Erythroblast (primary cell): ENCODE measurements at places on chromosomes 4 and X.

GRCh38 chr4:168612450-168613135 lies 115.7 kb downstream of the PALLD start:
- DNase-seq = no peak

DNA sequence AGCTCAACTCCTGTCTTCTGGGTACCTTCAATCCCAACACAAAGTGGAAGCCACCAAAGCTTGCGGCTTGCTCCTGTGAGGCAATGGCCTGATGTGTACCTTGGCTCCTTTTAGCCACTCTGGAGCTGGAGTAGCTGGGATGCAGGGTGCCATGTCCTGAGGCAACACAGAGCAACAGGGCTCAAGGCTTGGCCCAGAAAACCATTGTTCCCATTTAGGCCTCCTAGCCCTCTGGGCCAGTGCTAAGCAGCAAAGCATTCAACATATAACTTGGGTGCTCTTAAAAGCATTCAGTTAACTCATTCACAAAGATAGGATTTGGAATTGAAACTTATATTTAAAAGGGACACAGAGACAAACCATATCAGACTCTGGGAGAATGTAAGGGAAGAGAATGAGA lies 194.5 kb upstream of the ARHGEF9 start:
- no peak for DNase-seq

- DNase-seq = no peak
Measured at GRCh38 chr4:109435635-109436034, 2.0 kb downstream of the SEC24B start.

GRCh38 chr4:173170182-173170778 lies 1.7 kb downstream of the GALNT7 start:
- DNase-seq = no peak

DNA sequence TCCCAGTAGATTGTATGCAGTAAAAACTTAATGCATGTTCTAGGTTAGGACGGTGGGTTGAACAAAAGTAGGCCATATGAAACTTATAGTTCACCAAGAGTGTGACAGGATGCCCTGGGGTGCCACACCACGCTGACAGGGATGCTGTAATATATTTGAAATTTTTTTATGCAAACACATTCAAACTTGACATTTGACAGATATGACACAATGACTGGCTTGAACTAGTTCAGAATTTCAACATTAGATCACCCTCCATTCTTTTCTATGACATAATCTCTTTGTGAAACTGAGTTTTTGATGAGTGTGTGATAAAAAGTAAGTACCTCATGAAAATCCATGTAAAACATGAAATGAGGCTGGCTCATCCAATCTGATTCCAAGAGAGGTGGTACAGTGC lies 198.4 kb downstream of the PALLD start:
- no peak for DNase-seq

GRCh38 chr4:3773552-3774001 lies 7.4 kb downstream of the ADRA2C start:
- no peak for DNase-seq

DNA sequence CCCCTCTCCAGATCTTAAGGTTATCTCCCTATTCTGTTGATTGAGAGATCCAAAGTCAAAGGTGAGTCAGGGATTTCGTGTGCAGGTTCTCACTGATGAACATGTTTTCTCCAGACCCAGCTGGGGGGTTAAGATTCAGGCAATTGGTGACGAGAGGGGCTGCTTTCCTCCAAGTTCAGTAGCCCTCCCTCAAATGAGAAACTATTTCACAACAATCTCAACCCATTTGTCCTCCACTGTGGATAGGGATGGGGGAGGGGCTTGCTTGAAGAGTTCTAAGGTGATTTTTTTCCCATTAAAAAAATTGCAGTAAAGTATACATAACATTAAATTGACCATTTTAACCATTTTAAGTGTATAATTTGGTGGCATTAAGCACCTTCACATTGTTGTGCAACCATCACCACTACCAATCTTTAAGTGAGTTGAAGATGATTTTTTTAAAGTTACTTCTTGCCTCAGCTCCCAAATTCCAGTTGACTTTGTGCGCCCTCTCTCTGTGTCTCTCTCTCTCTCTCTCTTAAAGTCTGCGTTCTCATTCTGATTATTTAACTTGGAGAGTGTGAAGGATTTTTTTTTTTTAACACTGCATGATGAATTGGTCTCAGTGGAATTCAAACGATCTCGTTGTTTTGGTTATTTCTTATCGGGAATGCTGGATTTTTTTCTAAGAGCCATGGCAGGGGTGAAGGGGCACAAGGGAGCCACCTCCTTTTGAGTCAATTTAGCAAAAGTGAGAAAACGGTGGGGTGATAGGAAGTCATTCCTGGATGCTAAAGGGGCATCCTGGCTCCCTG lies 175.9 kb downstream of the SHROOM3 start:
- no peak for DNase-seq

DNA sequence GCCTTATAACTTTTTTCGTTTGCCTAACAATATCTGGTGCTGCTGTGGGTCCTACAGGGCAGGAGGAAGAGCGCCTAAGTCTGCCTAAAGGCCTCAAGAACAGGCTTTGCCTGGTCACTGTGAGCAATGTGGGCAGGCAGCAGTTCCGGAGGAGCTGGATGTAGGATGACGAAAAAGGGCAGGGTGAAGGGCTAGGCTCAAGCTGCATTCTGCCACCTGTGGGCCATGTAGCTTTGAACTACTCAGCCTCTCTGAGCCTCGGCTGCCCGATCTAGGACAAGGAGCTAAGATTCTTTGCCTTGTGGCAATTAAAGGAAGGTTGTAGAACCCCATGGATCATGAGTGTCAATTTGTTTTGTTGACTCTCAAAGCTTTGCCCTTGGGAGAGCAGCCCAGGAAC lies 57.1 kb upstream of the MAMLD1 start:
- no peak for DNase-seq

GRCh38 chr4:96003951-96004740 lies 164.3 kb downstream of the PDHA2 start:
- DNase-seq = no peak

GRCh38 chr4:4818415-4819212 lies 40.9 kb upstream of the MSX1 start:
- DNase-seq = no peak

DNA sequence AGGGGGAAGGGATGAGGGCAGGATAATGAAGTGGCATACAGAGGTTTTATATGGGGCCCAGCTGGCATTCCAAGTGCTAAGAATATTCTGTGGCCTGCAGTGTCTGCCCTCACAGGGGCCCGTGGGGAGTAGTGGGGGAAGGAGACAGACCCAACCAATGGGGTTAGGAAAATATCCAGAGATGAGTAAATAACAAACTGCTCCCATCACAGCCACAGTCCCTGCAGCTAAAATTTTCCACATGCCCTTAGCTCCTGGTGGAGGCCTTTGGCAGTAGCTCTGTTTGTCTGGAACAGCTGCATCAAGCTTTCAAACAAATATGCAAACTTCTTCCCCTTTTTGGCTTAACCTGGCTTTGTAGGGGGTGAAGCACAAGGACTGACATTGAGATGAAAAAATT lies 3.1 kb downstream of the SRPX2 start:
- DNase-seq = no peak

- no peak for DNase-seq
Measured at GRCh38 chrX:74421740-74422352, 553 bp downstream of the SLC16A2 start.

- DNase-seq = no peak
Measured at GRCh38 chrX:39667191-39667590, 430.6 kb downstream of the BCOR start.

DNA sequence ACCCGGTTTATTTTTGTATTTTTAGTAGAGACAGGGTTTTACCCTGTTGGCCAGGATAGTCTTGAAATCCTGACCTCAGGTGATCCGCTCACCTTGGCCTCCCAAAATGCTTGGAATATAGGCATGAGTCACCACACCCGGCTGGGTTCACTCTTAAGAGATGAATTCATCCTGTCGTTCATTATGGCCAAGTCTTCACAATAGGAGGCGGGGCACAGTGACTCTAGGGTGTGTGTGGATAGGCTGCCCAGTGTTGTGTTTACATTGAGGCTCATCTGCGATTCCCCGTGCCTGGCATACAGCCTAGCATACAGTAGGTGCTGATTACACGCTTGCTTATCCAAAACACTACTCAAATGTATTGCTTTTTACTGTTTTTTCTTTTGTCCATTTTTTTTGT lies 41.3 kb upstream of the IGFBP7 start:
- DNase-seq = no peak

GRCh38 chr4:17286752-17287460 lies 225.0 kb downstream of the QDPR start:
- no peak for DNase-seq

DNA sequence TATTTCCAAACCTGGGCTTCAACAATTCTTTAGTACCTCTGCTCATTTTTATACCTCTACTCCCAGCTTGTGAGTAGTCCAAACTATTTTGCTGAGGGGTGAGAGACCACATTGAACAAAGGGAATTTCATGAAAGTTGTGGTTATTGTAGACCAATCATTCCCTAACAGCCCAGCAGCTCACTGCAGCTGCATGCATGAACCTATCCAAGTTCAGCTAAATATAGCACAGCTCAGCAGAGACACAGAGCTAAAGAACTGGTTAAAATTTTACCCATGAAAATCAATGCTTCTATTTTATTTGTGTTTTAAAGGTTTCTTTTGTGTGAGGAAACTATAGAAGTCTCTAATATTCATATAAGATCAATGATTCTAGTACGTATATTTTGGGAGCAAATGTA lies 82.7 kb downstream of the TECRL start:
- DNase-seq = no peak

DNA sequence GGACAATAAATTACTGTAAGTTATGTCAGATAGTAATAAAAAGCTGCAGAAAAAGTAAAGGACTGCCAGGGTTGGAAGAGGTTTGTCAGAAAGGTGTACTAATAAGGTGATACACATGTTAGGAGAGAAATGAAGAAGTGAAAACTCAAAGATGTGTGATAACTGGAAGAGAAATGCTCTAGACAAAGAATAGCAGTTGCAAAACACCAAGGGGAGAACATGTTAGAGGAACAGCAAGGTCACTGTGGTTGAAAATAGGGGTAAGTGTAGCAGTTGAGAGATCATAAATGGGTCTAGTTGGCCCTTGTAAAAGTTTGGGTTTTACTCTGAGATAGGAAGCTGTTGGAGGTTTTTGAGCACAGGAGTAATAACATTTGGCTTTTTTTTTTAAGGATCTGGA lies 46.9 kb downstream of the HSPA4L start:
- DNase-seq = no peak
